Subcutaneous adipose tissue (tissue), 4 donors: ENCODE measurements at places on chromosomes 5 and 9. TPM values are rescaled to one million over a fixed set of nuclear protein-coding genes. Genes with fewer than 3 reads are reported as not detected.

Gene FSTL4
- not detected for total RNA-seq

Gene PCDHA13
- total RNA-seq = 1.5 TPM

Gene SHISAL2B
- not detected for total RNA-seq

Gene WASHC1
- total RNA-seq = 3.7 TPM

Gene BTNL9
- total RNA-seq = 83.7 TPM

Gene DRD1
- total RNA-seq = not detected

Gene GRXCR2
- not detected for total RNA-seq

Gene COL27A1
- total RNA-seq = 1.0 TPM

Gene DDX4
- not detected for total RNA-seq

Gene EFNA5
- total RNA-seq = 7.7 TPM

Gene LCN12
- total RNA-seq = not detected

Gene CSF1R
- 152 TPM for total RNA-seq

Gene FBLL1
- total RNA-seq = not detected

Gene ARL14EPL
- not detected for total RNA-seq

Gene WNT8A
- not detected for total RNA-seq

Gene SLC6A19
- total RNA-seq = not detected

Gene ZNF300
- total RNA-seq = 2.4 TPM

Gene C9orf153
- 0.17 TPM for total RNA-seq

Gene QRFP
- total RNA-seq = not detected

Gene CDKN2B
- 85.7 TPM for total RNA-seq

Gene NMUR2
- total RNA-seq = not detected

Gene THBS4
- total RNA-seq = 28.2 TPM

Gene RNF183
- total RNA-seq = not detected

Gene ATOX1
- total RNA-seq = 125 TPM

Gene AGXT2
- not detected for total RNA-seq

Gene SMIM3
- 217 TPM for total RNA-seq

Gene FRRS1L
- total RNA-seq = not detected

Gene ARID3C
- not detected for total RNA-seq

Gene SLC24A2
- total RNA-seq = not detected

Gene PRUNE2
- total RNA-seq = 13.4 TPM

Gene TLR4
- total RNA-seq = 77.9 TPM

Gene TAF11L5
- total RNA-seq = not detected

Gene ALDOB
- not detected for total RNA-seq

Gene PIP5K1B
- total RNA-seq = 1.0 TPM

Gene TMEM267
- 8.5 TPM for total RNA-seq

Gene SCGB3A2
- not detected for total RNA-seq
